GM12865 (cell line): ENCODE measurements at places on chromosomes 6 and 20.
A peak's percentile ranks its signal among the peaks of the same experiment; 100 is the strongest.

- no peak for DNase-seq
These were observed 683.4 kb downstream of the RNF144B start for GRCh38 chr6:19070520-19070919.

DNA sequence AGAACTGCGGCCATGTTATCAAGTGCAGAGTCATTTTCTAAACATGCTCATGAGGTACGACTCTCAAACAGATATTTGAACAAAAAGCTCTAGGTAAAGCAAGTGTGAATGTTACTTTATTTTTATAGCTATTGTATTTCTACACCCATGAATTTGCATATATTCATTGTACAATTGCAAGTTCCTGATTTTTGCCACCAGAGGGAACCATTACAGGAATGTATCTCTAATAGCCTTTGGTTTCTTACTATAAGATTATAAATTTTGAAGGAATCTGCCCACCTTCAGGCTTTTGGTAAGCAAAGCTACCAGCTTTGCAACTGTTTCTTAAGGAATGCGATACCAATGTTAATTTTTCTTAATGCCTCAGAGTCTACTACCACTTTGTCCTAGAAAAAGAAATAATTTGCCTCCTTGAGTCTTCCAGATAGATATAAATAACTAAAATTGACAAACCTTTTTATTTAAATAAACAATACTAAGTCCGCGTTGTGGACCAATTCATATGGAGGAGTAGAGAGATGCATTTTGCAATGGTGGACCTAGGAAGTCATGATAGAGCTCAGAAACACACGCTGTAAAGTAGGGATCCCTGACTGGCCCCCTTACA is 125.4 kb upstream of the SAMD5 start:
- DNase-seq: no peak

DNA sequence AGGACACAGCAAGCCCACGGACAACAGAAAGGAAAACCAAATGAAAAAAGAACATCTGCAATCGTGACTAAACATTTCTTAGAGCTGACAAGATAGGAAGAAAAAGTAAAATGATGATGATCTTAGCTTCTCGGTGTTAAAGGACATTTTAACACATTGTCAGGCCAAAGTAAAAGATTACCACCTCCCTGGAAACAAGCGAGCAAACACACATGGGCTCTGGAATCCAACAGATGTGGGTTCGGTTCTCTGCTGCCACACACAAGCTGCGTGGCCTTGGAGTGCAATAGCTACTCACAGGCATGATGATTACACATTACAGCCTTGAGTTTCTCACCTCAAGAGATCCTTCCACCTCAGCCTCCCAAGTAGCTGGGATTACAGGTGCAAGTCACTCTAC is 7.5 kb upstream of the AAR2 start:
- no peak for DNase-seq

- DNase-seq: no peak
These were observed 127.6 kb upstream of the RUNX2 start for GRCh38 chr6:45200510-45200909.

DNA sequence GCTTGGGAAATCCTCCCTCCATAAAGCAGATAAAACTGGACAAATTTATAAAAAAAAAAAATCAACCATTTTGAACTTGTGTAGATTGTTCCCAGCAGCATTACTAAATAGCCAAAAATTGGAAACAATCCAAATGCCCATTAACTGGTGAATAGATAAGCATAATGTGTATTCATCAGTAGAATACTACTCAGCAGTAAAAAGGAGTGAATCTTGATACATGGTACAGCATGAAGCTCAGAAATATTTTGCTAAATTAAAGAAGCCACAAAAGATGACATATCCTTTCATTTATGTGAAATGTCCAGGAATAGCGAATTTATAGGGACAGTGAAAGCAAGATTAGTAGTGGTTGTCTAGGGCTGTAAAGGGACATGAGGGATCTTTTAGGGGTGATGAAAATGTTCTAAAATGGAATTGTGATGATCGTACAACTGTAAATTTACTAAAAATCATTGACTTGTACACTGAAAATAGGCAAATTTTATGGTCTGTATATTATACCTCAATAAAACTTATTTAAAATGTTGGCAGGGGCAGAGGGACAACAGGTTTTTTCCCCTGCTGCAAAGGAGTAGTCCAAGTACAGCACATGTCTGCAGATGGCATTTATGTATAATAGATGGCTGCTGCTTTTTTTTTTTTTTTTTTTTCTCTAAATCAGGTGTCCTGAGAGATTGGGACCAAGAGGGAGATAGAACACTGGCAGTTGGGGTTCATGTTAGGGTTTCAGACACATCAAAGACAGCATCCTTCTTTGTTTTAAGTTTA is 59.5 kb downstream of the CBFA2T2 start:
- no peak for DNase-seq

GRCh38 chr6:20875369-20875963 is 341.2 kb downstream of the CDKAL1 start:
- peak; percentile 26 for DNase-seq
